G401 (cell line): ENCODE measurements at places on chromosomes 6 and 20.
A peak's percentile ranks its signal among the peaks of the same experiment; 100 is the strongest.

- no peak for DNase-seq
Observed at GRCh38 chr6:119119989-119120388, 41.5 kb upstream of the FAM184A start.

DNA sequence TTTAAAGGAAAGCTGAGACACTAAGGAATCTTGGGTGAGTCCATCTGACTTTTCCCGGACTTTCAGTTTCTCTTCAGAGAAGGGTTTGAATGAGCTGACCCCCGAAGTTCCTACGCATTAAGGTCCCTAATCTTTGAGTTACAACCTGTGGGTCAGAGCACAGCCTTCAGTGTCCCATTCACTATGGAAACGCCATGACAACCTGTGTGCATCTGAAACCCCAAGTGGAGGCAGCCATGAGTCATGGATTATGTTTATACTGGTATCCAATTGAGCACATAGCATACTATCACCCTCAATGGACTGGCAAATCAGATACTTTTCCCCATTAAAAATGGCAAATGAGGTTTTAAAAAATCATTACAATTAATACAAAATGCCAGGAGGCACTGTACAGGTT lies 11.4 kb downstream of the MYLK4 start:
- no peak for DNase-seq

DNA sequence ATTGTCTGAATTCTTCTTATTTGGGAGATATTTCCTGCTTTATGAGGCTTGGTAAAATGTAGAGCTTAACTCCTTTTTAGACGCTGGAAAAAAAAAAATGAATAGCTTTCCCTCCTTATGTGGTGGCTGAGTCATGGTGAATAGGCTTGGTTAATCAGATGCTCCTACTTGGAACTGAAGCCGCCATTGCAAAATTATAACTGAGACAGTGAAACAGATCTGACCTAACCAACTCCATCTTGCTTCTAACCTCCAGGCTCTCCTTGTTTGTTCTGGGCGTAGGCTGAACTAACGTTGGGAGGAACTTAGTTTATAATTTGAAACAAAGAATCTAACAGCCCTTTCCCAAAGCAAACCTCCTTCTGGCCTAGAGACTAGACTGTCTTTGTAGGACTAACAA lies 43.2 kb upstream of the PLCB4 start:
- DNase-seq = no peak

GRCh38 chr6:170273681-170274080 lies 17.2 kb downstream of the DLL1 start:
- DNase-seq = no peak

DNA sequence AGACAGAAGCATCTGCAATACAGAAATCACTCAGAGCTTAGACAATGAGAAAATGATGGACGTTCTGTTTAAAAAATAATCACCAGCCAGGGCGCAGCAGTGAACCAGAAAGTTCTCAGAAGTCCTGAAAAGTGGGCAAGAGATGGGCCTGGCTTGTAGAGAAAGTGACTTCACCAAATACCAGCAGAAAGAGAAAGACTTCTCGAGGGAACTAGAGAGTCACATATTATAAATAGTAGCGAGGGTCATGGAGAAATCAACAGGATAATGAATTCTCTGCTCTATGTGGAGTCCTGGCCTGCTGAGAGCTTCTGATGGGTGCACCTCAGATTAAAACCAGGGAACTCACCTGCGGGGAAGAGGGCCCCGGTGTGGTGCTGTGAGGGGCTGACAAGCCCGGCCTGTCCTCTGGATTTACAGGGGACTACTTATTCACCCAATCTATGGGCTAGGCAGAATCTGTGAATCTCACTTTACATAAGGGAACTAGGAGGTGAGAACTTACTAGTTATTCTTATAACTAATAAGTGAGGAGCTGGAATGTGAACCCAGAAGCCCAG lies 5.6 kb upstream of the RAMACL start:
- no peak for DNase-seq

GRCh38 chr6:34234667-34235306 lies 1.9 kb upstream of the HMGA1 start:
- no peak for DNase-seq

DNA sequence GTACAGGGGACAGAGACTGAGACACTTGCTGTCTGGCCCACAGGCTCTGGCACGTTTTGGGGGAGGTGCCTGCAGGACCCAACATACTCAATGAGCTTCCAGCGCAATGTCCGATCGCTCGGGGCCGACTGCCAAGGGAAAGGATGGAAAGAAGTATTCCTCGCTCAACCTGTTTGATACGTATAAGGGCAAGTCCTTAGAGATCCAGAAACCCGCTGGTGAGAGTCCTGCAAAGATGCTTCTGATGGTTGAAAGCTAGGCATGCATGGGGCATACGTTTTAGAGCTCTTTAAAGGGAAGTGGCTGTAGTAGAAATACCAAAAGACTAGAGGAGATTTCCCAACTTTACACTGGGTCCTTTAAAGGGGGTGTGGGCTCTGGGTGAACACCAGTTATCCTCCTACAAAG lies 2.2 kb downstream of the PRRC2A start:
- no peak for DNase-seq

GRCh38 chr20:48287021-48287494 lies 501.8 kb upstream of the SULF2 start:
- no peak for DNase-seq

- DNase-seq = no peak
Observed at GRCh38 chr6:15023448-15023847, 222.4 kb upstream of the JARID2 start.

DNA sequence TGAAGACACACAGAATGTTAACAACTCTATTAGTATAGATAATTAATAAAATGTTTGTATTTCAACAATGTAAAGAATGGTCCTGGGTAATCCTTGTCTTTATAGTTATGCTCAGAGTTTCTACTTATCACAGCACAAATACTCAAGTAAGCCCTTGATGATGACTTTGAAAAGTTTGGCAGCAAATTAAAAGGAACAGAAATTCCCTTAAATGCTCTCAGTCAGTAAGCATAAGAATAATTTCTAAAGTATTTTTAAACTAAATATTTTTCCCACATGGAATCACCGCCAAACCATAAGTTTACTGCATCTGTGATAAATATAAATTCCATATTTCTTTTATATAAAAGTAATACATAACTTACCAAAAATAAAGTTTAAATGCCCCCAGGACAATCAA lies 96.1 kb downstream of the COL12A1 start:
- no peak for DNase-seq

- no peak for DNase-seq
Observed at GRCh38 chr6:139580592-139581484, 206.4 kb upstream of the CITED2 start.

DNA sequence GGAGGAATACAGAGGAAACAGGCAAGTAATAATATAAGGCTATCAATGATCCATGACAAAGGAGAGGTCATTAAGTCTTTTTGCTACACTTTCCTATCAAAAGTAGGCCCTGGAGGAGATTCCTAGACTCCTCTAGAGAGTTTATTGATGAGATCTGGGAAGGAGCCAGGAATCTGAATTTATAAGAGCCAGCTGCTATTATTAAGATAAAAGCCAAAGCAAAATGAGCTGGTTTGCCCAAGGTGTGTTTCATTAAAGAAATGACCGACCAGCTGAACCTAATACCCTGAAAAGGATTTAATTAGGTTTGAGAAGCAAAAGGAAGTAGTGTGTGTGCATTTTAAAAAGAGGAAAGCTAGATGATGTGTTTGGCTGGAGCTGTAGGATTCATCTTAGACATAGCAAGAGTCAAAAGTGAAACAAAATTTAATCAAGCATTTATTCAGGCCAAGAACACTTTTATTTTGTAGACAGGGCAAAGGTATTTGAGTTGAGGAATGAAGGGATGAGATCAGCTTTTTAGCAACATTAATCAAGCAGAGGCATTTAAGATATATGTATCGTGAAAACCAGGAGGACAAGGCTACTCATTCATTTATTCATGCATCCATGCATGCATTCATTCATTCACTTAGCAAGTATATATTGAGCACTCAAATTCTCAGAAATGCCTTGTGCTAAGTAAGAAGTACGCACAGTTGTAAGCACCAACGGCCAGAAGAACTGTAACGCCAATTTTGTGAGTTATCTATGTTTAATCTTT lies 43.5 kb upstream of the SCAF8 start:
- DNase-seq = no peak

DNA sequence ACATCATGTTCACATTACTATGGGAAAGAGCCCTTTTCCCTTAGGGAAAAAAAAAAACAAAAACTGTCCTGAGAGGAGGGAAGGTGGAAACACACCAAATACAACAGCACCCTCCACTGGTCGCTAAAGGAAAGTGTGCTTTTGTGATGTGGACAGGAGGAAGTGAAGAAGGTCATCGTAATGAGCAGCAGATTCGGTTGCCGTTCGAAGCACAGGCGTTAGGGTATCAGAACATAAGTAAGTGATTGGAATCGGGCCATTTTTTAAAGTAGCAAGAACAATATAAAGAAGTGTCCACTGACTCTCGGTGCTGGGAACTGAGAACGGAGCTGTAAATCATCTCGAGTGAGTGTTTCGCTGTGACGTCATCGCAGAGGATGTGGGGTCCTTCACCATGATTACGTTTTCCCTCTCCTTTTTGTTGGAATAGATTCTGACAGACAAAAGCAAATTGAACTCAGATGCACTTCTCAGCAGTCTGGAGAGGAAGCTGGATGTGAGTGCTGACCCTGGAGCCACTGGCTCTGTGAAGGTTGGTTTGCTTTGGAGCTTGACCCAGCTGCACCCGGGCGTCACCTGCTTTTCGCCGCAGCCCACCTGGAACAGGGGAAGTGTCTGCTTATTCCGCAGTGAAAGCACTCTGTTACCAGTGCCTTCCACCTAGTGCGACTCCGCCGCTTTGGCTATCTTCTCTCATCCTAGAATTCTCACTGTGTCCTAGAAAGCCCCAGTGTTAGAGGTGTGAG lies 203.6 kb upstream of the GMDS start:
- peak; percentile 63 for DNase-seq

DNA sequence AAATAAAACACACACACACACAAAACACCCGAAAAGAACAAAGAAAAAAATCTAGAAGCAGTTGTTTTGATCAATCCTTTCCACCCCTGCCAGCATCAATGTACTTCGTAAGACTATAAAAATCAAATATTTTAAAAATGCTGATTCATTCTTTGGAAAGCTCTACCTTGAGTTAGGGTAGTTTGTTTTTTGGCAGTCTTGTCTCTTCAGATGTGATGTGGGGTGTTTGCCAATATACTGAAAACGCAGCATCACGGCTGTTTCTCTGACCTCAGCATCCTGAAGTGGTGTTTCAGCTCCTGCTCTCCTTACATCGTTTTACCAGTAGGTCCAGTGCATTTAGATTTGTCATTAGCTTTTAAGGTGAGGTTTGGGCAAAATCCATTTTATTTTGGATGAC lies 526.0 kb downstream of the UTRN start:
- no peak for DNase-seq

DNA sequence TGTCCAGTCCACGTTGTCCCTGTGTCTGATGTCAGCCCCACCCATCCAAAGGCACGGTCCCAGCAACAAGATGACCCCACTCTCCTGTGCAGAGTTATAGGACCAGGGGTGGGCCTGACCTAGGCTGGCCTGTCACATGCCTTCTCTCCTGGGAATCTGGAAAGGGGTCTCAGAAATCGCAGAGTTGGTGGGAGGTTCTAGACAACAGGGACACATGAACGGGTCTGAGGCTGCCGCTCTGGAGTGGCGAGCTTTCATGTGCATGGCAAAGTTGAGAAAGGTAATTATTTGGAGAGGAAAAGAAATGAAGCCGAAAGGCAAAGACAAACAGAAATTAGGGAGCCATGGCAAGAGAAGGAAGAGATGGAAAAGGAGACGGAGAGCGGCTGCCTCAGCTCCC lies 29.5 kb downstream of the BFSP1 start:
- DNase-seq = no peak

GRCh38 chr20:19683188-19683587 lies 74.9 kb upstream of the RIN2 start:
- DNase-seq = no peak

DNA sequence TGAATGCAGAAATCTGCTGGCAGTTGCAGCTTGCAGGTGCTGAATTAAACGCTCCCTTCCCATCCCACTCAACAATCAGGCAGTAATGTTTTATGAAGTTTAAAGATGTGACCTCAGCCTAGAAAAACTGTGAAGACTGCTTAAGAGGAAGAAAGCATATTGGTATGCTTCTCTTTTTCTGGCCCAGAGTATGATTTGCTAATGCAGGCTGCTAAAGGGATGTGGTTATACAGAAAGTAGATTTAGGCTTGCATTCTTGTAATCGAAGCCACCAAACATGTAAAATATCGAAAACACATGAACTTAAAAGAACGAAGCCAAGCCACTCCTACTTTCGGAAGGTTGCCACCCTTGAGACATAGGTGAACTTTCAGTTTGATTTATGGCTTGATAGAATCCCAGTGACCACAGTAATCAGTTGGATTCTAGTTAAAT lies 40.7 kb downstream of the MAP3K5 start:
- DNase-seq = no peak

GRCh38 chr6:35558571-35558970 lies 45.9 kb upstream of the TULP1 start:
- DNase-seq = no peak

GRCh38 chr6:138868181-138868580 lies 72.3 kb downstream of the ECT2L start:
- no peak for DNase-seq

- DNase-seq = peak; percentile 68
Observed at GRCh38 chr20:19661717-19662636, 96.1 kb upstream of the RIN2 start.
